ENCODE measurements at places on chromosomes 11 and 22.

GRCh38 chr11:77725433-77725832, 87.8 kb upstream of the CLNS1A start:
- DNase-seq: no peak

GRCh38 chr11:127126986-127127385, 126.4 kb upstream of the KIRREL3 start:
- no peak for DNase-seq

DNA sequence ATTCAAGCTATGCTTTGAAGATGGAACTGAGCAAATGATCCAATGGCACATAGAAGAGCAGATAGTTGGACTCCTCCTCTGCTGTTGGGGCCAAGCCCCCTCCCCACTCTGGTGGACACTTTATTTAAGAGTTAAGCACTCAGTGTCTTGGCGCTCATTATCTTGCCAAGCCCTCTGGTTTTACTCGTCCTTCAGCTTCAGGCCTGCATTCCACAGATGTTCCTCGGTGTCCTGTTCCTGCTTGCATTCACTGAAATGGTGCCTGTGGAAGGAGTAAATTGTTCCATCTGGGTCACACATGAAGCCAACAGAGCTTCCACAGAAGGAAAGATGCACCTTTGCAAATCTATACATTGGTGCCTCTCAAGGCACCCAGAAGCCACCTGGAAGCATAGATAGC, 26.1 kb downstream of the MAML2 start:
- no peak for DNase-seq

DNA sequence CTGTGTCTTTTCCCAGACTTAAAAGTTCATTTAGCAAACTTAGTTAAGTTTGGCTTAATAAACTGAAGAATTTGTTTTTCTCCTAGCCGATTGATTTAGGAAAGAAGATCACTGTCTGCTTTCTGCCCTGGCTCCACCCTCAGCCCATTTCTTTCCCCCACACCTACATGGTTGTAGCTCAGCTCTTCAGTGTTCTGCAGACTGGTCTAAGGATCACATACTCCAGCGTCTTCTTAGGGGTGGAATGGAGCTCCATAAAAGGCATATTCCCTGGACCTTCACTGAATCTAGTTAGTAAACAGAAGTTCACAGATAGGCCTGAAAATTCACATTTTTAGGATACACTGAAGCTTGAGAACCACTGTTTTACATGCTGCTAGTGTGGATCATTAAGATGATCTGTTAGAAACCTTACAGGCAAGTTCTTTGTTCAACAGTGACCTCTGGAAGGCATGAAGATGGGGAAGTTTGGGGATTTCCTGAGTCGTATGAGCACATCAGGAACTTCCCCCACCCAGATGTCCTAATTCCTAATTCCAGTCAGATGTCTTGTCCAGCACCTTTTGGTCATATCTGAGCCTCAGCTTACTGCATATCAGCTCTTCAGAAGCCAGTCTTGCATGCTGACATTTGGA, 16.8 kb downstream of the PIWIL4 start:
- no peak for DNase-seq

GRCh38 chr11:4610258-4610935, 2.4 kb upstream of the TRIM68 start:
- DNase-seq: no peak

- DNase-seq: no peak
Measured at GRCh38 chr11:31844351-31844750, 33.2 kb upstream of the PAX6 start.

- no peak for DNase-seq
Measured at GRCh38 chr11:44824300-44824704, 97.5 kb downstream of the TSPAN18 start.

- DNase-seq: no peak
Measured at GRCh38 chr11:116099541-116099940, 595.3 kb upstream of the CADM1 start.

- no peak for DNase-seq
Measured at GRCh38 chr11:47093541-47093940, 83.1 kb downstream of the ARFGAP2 start.

DNA sequence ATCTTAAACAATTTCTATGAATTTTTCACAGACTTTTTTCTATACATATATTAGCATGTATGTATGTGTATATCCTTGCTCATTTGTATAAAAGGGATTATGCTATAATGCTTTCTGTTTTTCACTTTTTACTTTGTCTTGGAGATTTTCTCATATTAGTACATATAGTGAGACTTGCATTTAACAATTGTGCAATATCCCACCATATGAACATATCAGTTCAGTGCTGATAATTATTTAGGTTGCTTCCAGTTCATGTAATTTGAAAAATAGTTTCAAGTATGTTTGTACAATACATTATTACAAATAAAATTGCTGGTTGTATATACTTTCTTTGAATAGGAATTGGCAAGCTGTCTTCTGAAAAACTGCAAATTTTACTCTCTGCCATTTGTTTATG, 37.9 kb downstream of the HEPHL1 start:
- no peak for DNase-seq

DNA sequence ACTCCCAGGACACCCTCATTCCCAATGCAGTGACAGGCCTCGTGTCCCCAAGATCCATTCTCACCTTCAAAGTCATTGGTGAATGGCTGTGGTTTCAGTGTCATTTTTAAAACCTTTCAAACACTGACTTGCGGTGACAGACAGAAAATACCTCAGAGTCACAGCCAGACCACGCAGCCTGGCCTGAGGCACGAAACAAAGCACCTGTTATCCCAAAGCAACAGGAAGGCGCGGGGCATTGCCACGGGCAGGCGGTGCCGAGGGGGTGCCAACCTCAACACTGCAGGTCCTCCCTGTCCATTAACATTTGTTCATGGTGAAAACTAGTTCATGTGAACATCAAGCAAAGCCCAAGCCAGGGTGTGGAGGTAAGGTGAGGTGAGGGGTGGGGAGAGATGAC, 38.2 kb downstream of the RPUSD4 start:
- no peak for DNase-seq

DNA sequence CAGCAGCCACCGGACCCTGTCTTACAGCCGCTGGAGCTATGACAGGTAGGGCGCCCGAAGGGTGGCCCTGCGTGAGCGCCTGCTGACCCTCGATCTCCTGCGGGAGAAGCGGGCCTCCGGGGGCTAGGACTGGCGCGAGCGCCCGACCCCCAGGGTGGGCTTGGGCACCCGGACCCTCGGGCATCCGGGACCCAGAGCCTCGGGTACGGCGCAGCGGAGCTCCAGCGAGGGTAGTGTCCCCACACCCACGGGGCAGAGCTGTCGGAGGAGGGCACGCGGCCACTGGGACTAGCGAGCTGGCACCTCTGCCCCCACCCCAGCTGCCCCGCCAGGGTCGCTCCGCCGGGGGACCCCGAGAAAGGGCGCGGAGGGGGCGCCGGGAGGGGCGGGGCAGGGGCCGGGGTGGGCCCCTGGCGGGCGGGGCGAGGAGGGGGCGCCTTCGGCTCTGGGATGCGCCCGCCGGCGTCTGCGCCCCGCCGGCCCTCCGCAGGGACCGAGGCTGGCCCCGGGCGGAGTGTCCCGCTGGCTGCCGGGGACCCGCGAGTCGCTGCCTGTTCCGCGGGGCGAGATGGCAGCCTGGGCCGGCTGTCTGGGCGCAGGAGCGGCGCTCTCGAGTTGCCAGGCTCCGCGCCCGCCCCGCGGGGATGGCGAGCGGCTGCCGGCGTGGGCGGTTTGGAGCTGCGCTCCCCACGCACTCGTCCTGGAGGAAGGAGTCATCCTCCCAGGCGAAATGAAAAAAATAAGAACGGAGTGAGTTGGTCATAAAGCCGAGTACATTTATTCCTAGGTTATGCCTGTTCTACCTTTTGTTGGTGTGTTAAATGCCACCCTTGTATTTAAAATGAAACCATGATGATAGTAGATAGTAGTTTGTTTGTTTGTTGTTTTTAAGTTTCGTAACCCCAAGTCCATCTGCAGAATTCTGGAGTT, 32.4 kb downstream of the EIF3F start:
- no peak for DNase-seq

- DNase-seq: no peak
Measured at GRCh38 chr11:121613724-121614123, 161.0 kb upstream of the SORL1-AS1 start.

DNA sequence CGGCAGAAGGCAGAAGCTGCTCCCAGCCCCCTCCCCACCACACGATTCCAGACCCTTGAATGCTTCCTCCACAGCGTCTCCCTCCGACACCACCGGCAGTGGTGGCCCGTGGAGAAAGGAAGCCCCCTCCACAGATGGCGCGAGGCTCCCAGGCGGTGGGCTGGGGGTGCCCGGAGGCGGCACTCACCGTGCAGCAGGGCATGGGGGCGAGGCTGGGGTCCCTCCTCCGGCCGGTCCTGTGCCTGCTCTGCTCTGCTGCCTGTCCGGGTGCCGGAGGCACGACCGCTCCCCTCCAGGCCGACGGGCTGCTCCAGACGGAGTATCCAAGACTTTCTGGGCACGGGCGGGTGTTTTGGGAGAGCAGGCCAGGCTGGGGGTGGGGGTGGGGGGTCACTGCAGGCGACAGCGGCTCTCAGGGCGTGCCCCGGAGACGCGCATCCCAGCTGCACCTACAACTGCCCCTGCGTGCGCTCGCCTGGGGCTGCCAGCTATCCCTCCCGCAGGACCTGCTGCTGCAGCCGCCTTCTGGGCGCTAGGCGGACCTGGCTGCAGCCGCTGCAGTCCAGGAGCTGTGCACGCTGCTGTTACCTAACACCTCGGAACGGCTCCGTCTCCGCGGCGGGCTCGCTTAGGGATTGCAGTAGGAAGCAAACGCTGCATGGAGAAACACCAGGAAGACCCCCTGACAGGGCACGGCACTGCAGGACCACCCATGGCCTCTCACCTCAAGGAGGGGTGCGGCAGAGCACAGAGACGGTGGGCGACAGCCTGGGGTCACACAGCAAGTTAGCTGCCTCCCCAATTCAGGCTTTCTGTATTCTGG, 15.2 kb downstream of the MRGPRG start:
- no peak for DNase-seq

- no peak for DNase-seq
Measured at GRCh38 chr11:114168691-114169090, 109.2 kb downstream of the ZBTB16 start.

- DNase-seq: no peak
Measured at GRCh38 chr11:128790196-128790595, 76.9 kb downstream of the KCNJ1 start.

DNA sequence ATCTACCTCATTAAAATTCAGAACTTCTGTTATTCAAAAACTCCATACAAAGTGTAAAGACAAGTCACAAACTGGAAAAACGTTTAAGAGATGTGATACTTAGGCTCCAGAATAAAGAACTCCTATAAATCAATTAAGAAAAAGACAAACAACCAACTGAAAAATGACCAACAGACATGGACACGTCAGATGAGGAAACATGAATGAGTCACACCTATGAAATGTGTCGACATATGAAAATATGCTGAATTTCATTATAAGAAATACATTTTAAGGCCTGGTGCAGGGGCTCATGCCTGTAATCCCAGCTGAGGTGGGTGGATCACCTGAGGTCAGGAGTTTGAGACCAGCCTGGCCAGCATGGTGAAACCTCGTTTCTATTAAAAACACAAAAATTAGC, 78.7 kb downstream of the ENTHD1 start:
- no peak for DNase-seq

- DNase-seq: no peak
Measured at GRCh38 chr22:36465232-36466021, 16.0 kb downstream of the TXN2 start.

GRCh38 chr22:46789992-46790391, 27.5 kb downstream of the TBC1D22A start:
- no peak for DNase-seq

GRCh38 chr11:20590381-20590780, 9.0 kb upstream of the SLC6A5 start:
- no peak for DNase-seq

- DNase-seq: no peak
Measured at GRCh38 chr11:209275-210121, 2.0 kb downstream of the RIC8A start.

DNA sequence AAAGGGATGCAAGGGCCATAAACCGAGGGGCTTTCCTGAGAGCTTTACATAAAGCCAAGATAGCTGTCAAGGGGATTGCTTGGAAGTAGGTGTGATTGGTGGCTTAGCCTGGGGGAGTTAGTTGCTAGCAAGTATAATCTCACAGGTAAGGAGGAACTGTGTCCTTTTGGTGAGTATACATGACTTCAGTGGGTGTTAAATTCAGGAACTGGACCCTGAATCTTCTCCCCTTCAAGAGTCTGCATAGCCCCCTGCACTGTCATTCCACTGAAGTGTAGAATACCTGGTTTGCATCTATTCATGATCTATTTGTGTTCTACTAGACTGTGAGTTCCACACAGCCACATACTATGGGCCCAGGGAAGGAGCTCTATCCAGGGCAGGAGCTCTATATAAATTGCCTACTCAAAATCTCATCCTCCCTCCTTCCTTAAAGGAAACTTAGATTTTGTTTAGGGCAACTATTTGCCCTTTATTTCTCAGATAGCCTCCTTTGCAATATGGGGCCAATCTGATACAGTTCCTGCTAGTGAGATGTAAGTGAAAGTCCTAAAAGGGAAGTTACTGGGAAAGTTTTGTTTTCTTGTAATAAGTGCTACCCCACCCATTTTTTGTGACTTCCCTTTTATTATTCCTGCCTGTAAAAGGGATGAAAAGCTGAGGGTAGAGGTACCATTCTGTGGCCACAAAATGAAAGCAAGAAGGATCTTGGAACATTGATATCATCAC, 120.5 kb downstream of the PGR start:
- DNase-seq: no peak

DNA sequence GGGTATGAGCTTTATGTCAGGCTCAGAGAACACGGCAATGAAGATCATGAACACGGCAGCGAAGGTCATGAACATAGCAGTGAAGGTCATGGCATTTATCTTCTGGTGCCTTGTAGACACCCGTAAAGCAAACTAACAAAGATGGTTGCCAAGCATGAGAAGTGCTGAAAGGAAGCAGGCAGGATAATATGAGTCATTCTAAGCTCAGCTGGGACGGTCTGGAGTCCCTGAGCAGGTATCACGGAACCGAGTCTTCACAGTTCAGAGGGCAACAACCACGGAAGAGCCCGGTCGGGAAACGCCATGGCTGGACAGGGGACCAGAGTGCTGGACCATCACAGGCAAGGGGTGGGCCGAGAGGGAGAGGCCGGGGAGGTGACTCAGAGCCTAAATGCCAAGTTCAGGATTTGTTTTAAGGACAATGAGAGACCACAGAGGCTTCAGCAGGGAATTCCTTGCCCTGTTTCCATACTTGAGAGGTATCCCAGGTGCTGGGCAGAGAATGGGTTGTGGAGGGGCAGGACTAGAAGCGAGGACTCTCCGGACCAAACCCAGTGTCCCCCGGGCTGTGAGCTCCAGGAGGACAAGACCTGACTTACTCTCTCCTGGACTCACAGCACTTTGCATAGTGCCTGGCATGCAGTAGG, 13.1 kb upstream of the MS4A10 start:
- DNase-seq: no peak
